ENCODE measurements at places on chromosomes 12 and 14. TPM values are rescaled to one million over a fixed set of nuclear protein-coding genes. Genes with fewer than 3 reads are reported as not detected.

DNA sequence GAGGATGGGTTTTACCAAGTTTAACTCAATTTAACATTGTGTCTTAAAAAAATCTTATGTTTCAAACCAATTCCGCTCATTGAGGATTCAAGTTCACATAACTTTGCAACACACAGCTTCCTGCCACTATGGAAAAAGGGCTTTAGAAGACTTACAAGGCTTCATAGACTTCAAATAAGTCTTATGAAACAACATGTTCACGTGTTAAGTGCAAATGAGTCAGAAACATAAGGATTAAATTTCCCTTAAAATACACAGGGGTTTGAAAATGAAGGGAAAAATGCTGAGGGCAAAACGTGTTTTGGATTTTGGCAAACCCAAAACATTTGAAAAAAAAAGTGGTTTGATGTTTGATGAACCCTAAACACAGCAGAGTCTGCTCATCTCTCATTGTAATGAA, 364.8 kb downstream of the BMP4 start:
- DNase-seq: no peak

DNA sequence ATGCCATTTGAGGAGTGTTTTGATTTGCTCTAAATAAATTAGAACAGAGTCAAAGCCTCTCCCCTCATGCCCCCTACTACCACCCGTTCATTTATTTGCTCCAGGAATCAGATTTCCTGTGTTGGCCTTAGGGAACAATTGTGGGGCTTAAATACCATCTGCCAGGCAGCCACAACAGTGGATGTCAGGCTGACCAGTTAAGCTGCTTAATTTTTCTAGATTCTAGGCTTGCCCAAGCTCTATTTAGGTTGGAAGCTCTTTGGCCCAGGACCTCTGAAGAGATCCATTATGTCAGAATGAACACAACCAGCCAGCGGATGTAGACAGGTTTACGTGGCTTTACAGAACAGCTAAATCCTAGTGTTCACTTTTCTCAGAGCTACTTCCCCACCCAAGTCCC, 1.0 kb upstream of the TIMELESS start:
- no peak for DNase-seq

DNA sequence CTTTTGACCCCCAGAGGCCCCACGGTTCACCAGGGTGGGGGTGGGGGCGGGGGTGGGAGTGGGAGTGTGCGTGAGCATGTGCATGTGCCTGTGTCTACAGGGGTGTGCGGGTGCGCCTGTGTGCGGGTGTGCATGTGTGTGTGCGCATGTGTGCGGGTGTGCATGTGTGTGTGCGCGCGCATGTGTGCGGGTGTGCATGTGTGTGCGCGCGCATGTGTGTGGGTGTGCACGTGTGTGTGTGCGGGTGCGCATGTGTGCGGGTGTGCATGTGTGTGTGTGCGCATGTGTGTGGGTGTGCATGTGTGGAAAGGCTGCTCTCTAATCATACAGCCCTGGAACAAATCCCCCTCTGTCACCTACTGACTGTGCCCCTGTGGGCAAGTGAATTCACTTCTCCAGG, 38.8 kb downstream of the RFLNA start:
- DNase-seq: no peak

Gene MAX
- 57.6 TPM for total RNA-seq

Gene RBP5
- 5.4 TPM for total RNA-seq

Gene PLEKHD1
- 1.0 TPM for total RNA-seq

GRCh38 chr14:34172550-34173368, 221.9 kb upstream of the EGLN3 start:
- DNase-seq: no peak

Gene TAS2R31
- 2.0 TPM for total RNA-seq

DNA sequence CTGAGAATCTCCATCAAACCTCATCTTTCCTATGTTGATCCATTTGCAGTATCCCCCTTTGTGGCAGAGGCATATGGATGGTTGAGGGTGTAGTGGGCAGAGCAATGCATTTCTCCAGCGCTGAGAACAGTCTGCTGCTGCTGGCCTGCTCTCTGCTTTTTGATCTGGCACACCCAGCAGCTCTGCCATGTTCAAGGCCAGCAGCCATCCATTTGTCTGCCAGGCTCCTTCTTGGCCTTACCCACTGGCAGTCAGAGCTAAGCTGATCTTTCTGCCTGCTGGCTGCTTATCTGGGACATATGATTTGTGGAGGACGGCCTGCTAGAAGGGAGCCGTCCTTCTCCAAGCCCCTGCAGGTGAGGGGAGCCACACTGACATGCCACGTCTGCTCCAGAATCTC, 17.0 kb downstream of the NPC2 start:
- DNase-seq: no peak

DNA sequence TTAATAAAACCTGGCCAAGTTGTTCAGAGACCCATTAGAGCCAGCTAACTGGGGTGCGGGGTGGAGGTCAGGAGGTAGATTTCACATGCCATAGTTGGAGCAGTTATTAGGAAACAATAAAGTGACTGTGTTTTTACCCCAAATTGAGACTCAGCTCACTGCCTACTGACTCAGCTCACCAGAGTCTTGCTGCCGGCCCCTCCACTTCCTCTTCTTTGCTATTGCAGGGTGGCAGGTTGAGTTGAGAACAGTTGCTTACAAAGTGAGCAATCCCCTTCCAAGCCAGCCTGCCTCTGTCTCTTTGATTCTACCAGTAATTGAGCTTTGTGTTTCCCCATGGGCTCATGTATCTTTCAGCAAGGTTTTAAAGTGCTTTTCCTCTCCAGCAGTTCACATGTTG, 12.9 kb downstream of the ST8SIA1 start:
- DNase-seq: no peak

DNA sequence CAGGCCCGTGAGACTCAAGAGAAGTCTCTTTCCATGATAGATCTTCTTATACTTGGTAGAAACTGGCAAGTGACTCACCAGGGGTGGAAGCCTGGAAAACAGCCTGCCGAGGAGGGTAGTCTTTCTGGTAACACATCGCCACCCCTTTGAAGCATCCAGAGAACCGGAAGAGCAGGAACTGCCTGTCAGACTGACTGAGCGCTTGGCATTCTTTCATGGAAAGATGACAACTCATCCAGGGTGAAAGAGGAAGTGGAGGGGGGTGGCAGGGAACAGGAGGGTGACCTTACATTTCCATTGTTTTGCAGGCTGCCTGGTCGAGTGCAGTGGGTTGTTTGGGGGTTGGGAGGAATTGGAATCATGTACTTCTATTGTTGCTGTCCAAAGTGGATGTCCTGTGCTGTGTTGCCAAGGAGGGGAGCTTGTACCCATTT, 34.5 kb downstream of the PRKCH start:
- DNase-seq: peak; percentile 36

DNA sequence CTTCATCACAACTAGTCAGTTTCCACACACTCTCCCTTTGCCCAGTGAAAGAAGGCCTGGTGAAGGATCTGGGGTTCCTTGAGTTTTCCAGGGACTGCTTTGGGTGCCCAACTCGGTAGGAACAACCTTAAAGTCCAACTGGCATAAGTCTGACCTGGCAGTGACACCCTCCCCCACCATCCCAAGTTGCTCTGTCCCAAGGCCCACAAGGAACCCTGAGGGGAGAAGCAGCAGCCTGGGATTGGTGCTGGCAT, 1.6 kb downstream of the KMT2D start:
- no peak for DNase-seq

GRCh38 chr12:104501660-104502059, 44.9 kb downstream of the CHST11 start:
- no peak for DNase-seq

GRCh38 chr12:126998747-126999285, 1268.2 kb upstream of the TMEM132C start:
- DNase-seq: no peak

DNA sequence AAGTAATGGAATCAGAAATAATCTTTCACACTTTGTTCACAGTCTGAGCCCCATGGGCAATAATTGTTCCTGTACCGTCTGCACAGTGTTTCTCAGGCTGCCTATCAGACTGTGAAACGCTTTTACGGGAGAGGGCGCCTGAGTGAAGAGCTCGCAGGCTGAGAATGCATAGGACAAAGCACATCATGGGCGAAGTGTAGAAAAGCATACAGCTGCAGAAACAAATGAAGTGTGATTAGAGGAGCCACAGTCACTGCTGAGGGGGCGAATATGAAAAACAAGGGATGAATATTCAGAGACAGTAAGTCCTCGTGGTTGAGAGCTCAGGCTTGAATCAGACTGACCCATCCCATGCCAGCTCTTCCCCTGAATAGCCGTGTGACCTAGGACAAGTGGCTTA, 438.4 kb upstream of the DCN start:
- DNase-seq: no peak

GRCh38 chr12:49227713-49228112, 37.2 kb upstream of the TUBA1C start:
- DNase-seq: no peak

- DNase-seq: no peak
Measured at GRCh38 chr14:94636744-94637412, 24.7 kb downstream of the SERPINA3 start.

Gene TMEM52B
- total RNA-seq: not detected

GRCh38 chr14:95340201-95340697, 20.5 kb upstream of the CLMN start:
- no peak for DNase-seq

GRCh38 chr12:256225-256624, 6.4 kb downstream of the SLC6A13 start:
- DNase-seq: no peak

- DNase-seq: no peak
Measured at GRCh38 chr14:84670796-84671195, 859.1 kb upstream of the FLRT2 start.

Gene PRICKLE1
- 11.7 TPM for total RNA-seq

Gene PLCZ1
- not detected for total RNA-seq

GRCh38 chr12:115273456-115273855, 589.5 kb upstream of the TBX3 start:
- no peak for DNase-seq

DNA sequence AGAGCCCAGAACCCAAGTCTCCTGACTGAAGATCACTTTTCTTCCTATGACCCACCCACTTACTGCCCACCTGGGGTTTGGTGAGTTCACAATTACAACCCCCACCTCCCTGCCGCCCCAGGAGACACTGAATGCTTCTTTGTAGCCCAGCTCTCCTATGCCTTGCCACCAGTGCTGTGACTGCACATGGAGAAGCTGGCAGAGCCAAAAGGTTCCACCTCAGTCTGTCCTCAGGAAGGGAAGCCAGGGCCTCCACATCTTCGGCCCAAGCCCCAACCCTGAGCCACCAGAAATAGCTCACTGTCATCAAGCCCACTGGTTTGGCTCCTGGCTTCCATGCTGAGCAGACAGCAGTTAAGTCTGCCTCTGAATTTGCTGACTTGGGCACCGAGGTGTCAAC, 25.6 kb downstream of the OTUB2 start:
- DNase-seq: no peak

DNA sequence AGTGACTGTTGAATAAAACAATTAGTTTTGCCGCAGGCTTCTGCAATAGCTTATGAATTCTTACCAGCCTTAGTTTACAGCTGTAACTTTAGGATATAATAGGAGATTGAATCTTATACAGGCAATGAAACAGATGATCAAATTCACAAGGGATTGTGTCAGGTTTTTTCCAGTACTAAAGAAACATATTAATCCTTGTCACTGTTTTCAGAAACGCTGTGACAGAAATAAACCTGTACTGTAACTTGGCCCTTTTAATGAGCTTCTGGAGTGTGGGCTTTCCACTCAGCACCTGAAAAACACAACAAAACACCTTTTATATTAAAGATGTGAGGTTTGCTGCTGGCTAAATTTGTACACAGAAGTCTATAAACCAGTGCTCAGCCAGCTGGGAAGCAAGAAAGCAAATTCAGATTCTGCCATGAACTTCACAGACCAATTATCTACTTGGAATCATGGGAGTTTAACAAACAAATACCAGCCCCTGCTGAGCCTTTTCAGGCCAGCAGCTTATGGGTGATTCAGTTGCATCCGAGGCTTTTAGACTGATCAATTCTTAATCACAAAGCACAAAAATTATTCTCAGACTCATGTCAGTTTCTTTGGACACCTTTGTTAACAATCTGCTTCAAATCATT, 109.5 kb downstream of the FOXG1 start:
- no peak for DNase-seq

Gene HOXC10
- not detected for total RNA-seq

DNA sequence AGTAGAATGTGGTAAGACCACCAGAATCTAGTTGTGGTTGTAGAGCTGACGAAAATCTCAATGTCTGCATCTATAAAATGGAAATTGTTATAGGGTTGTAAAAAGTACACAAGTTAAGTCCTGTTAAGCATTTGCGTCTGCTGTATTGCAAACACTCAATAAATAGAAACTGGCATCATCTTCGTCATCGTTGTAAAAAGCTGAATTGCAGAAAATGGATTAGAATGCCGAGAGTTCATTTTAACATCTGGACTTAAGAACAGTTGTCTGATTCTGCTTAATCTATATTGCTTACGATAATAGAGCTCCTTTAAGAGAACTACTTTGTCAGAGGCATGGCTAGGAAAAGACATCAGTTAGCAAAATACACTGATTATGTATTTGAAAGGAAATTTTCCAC, 33.2 kb downstream of the KCNMB4 start:
- no peak for DNase-seq

Gene GYS2
- not detected for total RNA-seq

DNA sequence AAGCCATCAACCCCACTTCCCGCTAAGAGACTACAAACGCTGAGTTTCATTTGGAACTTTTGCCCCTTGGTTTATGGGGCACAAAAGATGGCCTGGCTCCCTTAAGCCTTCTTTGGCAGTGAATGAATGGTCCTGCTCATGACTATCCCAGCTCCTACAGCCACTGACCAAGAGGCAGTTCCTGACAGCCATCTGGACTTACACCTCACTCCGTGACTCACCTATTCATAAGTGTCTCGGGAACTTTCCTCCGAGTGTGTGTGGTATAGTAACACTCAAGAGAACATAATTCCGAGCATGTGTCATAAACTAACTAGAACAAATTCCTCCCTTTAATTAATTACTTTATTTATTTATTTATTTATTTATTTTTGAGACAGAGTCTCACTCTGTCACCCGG, 51.9 kb upstream of the NUDT4 start:
- DNase-seq: no peak

DNA sequence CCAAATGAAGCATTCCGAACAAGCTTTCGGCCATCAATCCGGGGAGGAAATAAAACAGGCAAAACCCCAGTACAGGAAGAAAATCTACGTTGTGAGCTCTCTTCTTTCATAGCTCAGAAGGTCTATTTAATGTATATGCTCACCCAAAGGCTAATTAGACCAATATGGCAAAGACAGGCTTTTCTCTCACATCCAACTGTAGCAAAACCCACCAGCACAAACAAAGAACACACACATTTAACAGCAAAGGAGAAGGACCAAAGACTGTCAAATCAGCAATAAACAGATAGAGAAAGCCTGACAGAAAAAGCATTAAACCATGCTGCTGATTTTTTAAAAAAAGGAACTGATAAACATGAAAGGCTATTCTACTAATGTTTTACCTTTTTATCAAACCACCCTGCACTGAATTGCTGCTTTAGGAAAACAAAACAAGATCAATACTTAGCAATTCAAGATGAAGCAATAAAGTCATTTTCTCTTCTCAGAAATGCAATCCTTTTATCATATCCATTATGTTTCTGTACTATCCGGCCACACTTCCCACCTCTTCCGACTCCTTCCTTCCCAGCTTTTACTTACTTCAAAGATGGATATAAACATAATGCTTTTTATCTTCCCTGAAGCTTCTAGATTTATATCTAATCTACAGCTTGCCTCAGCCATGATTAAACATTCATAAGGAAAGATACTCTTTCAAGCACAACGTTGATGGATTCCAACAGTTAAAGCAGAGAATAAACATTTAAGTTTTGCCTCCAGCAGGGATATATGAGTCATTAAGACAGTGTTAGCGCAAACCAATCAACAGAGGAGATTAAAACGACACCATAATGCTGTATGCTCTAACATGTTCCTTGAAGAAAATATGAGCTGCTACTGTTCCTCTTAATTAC, 74.6 kb upstream of the BBS10 start:
- no peak for DNase-seq

Gene KLRK1
- 0.15 TPM for total RNA-seq
